ENCODE measurements at places on chromosomes 1 and 21. TPM values are rescaled to one million over a fixed set of nuclear protein-coding genes. Genes with fewer than 3 reads are reported as not detected.

Gene ACTN2
- polyA plus RNA-seq = 0.10 TPM

Gene EXTL1
- not detected for polyA plus RNA-seq

Gene LIPI
- polyA plus RNA-seq = not detected

Gene CRB1
- not detected for polyA plus RNA-seq

Gene CFHR3
- 94.2 TPM for polyA plus RNA-seq

Gene SLAMF7
- polyA plus RNA-seq = 2.9 TPM

Gene GPR3
- 0.30 TPM for polyA plus RNA-seq

Gene ORC1
- polyA plus RNA-seq = 0.31 TPM

GRCh38 chr1:5111581-5111980 is 457.2 kb downstream of the AJAP1 start:
- no peak for DNase-seq
- H3K27me3 ChIP-seq = no peaks in the 10 kb centered on the region
- H3K4me1 ChIP-seq = no peaks in the 10 kb centered on the region
- H3K27ac ChIP-seq = no peak overlapping the region
- H3K4me3 ChIP-seq = no peak overlapping the region
- no peaks in the 10 kb centered on the region for H3K36me3 ChIP-seq

GRCh38 chr1:87023326-87023725 is 108.9 kb downstream of the HS2ST1 start:
- no peak for DNase-seq
- H3K4me3 ChIP-seq = no peak overlapping the region
- no peaks in the 10 kb centered on the region for H3K4me1 ChIP-seq
- H3K27me3 ChIP-seq = no peaks in the 10 kb centered on the region
- H3K27ac ChIP-seq = no peak overlapping the region
- no peaks in the 10 kb centered on the region for H3K36me3 ChIP-seq

DNA sequence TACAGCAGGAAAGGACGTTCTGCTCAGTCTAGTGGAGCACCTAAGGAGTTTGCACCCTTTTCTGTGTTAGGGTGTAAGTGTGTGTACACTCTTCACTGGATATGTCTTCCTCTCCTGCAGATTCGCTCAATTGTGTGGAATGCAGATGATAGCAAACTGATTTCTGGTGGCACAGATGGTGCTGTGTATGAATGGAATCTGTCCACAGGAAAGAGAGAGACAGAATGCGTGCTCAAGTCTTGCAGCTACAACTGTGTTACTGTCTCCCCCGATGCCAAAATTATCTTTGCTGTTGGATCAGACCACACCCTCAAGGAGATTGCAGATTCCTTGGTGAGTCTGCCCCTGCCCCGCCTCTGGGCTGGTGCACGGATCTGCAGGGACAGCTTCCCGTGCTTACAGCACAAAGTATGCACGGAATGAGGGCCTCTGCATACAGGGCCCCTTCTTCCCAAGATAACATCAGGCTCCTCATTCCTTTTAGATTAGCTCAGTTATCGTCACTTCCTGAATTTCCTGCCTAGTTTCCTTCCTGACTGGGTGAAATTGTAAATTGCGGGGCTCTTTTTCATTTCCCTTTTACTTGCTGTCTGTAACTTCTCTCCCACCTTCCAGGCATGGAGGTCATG is 34.6 kb downstream of the CFAP57 start:
- no peak overlapping the region for H3K4me3 ChIP-seq
- H3K4me1 ChIP-seq = peaks cover 3% of the 10 kb centered on the region
- H3K27ac ChIP-seq = no peak overlapping the region

DNA sequence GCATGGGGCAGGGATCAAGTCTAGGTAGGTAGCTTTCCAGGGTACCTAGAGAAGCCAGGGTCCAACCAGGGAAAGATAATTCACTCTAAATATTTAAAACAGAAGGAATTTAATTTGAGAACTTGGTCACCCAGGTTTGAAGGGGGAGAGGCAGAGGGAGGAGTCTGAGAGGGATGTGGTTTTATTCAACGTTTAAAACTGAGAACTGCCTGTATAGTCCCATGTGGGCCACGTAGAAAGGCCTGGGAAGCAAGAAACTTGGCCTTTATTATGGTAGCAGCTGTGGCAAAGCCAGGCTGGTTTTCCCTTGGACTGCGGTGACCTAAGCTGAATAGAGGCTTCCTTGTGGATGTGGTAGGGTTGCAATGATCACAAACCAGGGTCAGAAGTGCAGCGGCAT is 42.0 kb upstream of the DUSP10 start:
- no peaks in the 10 kb centered on the region for H3K36me3 ChIP-seq
- H3K27me3 ChIP-seq = no peaks in the 10 kb centered on the region
- H3K4me3 ChIP-seq = no peak overlapping the region
- no peak overlapping the region for H3K27ac ChIP-seq
- H3K4me1 ChIP-seq = no peaks in the 10 kb centered on the region

GRCh38 chr1:63774617-63775417 is 1.0 kb downstream of the ROR1 start:
- peak; percentile 36 for DNase-seq
- peak overlapping the region; percentile 18 for H3K27ac ChIP-seq
- H3K36me3 ChIP-seq = no peaks in the 10 kb centered on the region
- H3K4me3 ChIP-seq = peak overlapping the region; percentile 74

DNA sequence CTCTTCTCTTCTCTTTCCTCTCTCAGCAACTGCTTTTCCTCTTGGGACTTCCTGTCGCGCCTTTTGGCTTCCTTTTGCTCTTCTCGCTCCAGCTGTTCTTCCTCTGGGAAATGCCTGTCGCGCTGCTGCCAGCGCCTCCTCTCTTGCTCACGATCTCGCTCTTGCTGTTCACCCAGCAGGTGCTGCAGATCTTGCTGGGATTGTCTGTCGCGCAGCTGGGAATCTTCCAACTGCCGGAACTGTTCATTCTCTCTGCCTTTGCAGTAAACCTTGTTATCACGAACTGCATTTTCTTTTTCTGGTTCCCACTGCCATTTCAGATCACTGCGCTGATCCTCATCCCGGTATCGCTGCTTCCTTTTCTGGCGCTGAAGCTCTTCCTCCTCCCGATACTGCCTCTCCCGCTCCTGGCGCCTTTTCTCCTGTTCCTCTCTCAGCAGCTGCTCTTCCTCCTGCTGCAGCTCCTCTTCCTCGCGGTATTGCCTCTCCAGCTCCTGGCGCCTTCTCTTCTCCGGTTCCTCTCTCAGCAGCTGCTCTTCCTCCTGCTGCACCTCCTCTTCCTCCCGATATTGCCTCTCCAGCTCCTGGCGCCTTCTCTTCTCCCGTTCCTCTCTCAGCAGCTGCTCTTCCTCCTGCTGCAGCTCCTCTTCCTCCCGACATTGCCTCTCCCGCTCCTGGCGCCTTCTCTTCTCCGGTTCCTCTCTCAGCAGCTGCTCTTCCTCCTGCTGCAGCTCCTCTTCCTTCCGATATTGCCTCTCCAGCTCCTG is 5.8 kb downstream of the TCHH start:
- no peak for DNase-seq
- peaks cover 32% of the 10 kb centered on the region for H3K4me1 ChIP-seq
- no peaks in the 10 kb centered on the region for H3K36me3 ChIP-seq
- peaks cover 6% of the 10 kb centered on the region for H3K27me3 ChIP-seq

DNA sequence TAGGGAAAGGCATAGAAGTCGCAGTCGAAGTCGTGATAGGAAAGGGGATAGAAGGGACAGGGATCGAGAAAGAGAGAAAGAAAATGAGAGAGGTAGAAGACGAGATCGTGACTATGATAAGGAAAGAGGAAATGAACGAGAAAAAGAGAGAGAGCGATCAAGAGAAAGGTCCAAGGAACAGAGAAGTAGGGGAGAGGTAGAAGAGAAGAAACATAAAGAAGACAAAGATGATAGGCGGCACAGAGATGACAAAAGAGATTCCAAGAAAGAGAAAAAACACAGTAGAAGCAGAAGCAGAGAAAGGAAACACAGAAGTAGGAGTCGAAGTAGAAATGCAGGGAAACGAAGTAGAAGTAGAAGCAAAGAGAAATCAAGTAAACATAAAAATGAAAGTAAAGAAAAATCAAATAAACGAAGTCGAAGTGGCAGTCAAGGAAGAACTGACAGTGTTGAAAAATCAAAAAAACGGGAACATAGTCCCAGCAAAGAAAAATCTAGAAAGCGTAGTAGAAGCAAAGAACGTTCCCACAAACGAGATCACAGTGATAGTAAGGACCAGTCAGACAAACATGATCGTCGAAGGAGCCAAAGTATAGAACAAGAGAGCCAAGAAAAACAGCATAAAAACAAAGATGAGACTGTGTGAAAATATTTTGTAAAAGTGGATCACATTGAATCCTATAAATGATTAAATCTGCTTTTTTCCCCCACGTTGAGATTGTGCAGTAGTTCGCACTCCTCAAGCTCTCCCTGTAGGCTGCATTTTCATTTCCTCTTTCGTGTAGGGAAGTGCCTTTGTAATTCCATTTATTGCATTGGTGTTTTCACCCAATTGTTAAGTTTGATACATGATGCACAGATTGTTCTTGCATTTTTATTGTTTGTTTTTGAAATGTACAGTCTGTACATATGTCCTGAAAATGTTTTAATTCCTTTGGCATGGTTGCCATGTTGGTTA is 7.5 kb downstream of the PRPF38B start:
- H3K36me3 ChIP-seq = peaks cover 4% of the 10 kb centered on the region
- H3K27me3 ChIP-seq = no peaks in the 10 kb centered on the region
- no peak overlapping the region for H3K27ac ChIP-seq
- no peaks in the 10 kb centered on the region for H3K4me1 ChIP-seq
- H3K4me3 ChIP-seq = no peak overlapping the region

DNA sequence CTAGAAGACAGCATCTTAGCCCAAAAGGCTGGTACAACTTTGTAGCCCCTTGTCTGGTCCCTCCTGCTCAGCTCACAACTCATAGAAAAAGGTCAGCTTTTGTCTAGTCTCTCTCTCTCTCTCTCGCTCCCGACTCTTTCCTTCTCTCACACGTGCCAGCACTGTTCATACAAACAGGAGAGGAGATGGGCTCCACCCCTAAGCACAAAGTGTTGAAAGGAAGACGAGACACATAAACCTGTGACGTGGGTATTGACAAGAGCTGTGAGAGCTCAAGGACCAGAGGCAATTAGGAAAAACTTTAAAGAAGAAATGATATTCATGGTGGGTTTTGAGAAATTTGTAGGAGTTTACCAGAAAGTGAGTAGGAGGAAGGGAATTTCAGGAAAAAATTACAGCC is 23.6 kb upstream of the KCNC4 start:
- no peak for DNase-seq
- H3K27me3 ChIP-seq = peaks cover 4% of the 10 kb centered on the region
- H3K4me1 ChIP-seq = peaks cover 4% of the 10 kb centered on the region
- H3K4me3 ChIP-seq = no peak overlapping the region

GRCh38 chr1:167121375-167122120 is 27.7 kb downstream of the STYXL2 start:
- H3K4me1 ChIP-seq = peaks cover 3% of the 10 kb centered on the region
- DNase-seq = no peak
- no peak overlapping the region for H3K27ac ChIP-seq
- H3K27me3 ChIP-seq = peaks cover 8% of the 10 kb centered on the region
- H3K4me3 ChIP-seq = no peak overlapping the region

DNA sequence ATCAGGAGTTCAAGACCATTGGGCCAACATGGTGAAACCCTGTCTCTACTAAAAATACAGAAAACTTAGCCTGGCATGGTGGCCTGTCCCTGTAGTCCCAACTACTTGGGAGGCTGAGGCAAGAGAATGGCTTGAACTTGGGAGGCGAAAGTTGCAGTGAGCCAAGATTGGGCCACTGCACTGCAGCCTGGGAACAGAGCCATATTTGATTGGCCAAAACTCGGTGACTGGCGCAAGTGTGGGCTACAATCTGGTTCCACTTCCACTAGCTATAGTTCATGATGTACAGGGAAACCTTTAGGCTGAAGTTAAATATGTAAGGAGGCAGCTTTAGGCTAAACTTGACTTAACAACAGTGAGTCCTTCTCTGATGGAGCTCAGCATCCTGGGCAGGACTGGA is 20.2 kb downstream of the SLC30A10 start:
- H3K4me1 ChIP-seq = peaks cover 5% of the 10 kb centered on the region
- H3K27me3 ChIP-seq = no peaks in the 10 kb centered on the region
- no peaks in the 10 kb centered on the region for H3K36me3 ChIP-seq
- no peak overlapping the region for H3K4me3 ChIP-seq
- DNase-seq = no peak

- H3K36me3 ChIP-seq = no peaks in the 10 kb centered on the region
- H3K27me3 ChIP-seq = no peaks in the 10 kb centered on the region
- peak overlapping the region; percentile 95 for H3K27ac ChIP-seq
- no peaks in the 10 kb centered on the region for H3K4me1 ChIP-seq
- DNase-seq = no peak
These were observed 1.0 kb downstream of the SMYD2 start for GRCh38 chr1:214281720-214282629.

- DNase-seq = no peak
- H3K4me3 ChIP-seq = no peak overlapping the region
- no peaks in the 10 kb centered on the region for H3K4me1 ChIP-seq
These were observed 31.5 kb upstream of the TNR start for GRCh38 chr1:175774921-175775320.

DNA sequence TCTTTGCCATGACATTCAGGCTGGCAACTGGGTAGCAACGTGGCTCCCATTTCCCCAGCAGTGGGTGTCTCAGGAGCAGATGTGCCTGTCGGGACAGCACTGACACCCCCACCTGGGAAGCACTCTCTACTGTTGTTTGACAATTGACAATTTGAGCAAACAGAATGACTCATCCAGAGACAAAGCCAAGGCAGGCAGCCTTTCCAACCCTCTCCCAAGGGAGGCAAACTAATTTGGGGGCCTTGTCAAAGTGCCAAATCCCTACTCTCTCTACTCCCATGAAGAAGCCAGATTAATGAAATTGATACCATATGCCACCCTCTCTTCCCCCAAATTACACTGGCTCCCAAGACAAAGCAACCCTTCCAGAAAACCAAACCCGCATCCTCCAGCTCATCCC is 65.6 kb downstream of the GRIK3 start:
- DNase-seq = no peak
- no peak overlapping the region for H3K27ac ChIP-seq
- H3K27me3 ChIP-seq = no peaks in the 10 kb centered on the region
- no peaks in the 10 kb centered on the region for H3K4me1 ChIP-seq

All from liver (tissue), 10 donors.